ENCODE measurements at places on chromosomes 6 and 20. TPM values are rescaled to one million over a fixed set of nuclear protein-coding genes. Genes with fewer than 3 reads are reported as not detected.

Gene IFNGR1
- 54.6 TPM for total RNA-seq

Gene ZDHHC14
- total RNA-seq = 10.0 TPM

Gene TXLNB
- total RNA-seq = 0.69 TPM

Gene PRPF6
- total RNA-seq = 51.0 TPM

Gene BTNL2
- not detected for total RNA-seq

Gene TRAM2
- 49.3 TPM for total RNA-seq

Gene XKR7
- not detected for total RNA-seq

Gene MATN4
- total RNA-seq = not detected

Gene ARFGEF3
- 1.1 TPM for total RNA-seq

Gene COL9A1
- not detected for total RNA-seq

Gene MYBL2
- 8.4 TPM for total RNA-seq

Gene ENPP3
- total RNA-seq = under 0.01 TPM

Gene AGER
- total RNA-seq = 0.69 TPM

Gene MBOAT1
- total RNA-seq = 39.0 TPM

Gene CALHM5
- 0.15 TPM for total RNA-seq

Gene SPTLC3
- total RNA-seq = 4.6 TPM

Gene NHLRC1
- 4.2 TPM for total RNA-seq

Gene GNRH2
- total RNA-seq = 0.67 TPM

Gene SNX3
- total RNA-seq = 148 TPM

Gene TREM1
- total RNA-seq = not detected

Gene TRIM15
- total RNA-seq = not detected

Gene LTV1
- 20.3 TPM for total RNA-seq

Gene DXO
- total RNA-seq = 18.5 TPM

Gene ABHD16B
- not detected for total RNA-seq

Gene TULP1
- total RNA-seq = not detected

Gene EIF2S2
- total RNA-seq = 87.9 TPM

Gene C6orf62
- 123 TPM for total RNA-seq

Gene ADGRG6
- 41.0 TPM for total RNA-seq

Gene SAMD5
- total RNA-seq = 3.3 TPM

Gene RAB32
- total RNA-seq = 325 TPM

Gene C20orf144
- total RNA-seq = 0.33 TPM

Gene ADGRF1
- total RNA-seq = not detected

Gene CTAGE9
- not detected for total RNA-seq

Gene OXT
- total RNA-seq = not detected

Gene PSORS1C1
- total RNA-seq = under 0.01 TPM

Gene IL17A
- not detected for total RNA-seq

Gene POU5F1
- not detected for total RNA-seq

Gene PPP1R16B
- 0.36 TPM for total RNA-seq

Gene DOP1A
- total RNA-seq = 32.1 TPM

Gene HCK
- 0.36 TPM for total RNA-seq

Gene TFAP2B
- total RNA-seq = under 0.01 TPM

Gene UFL1
- total RNA-seq = 34.2 TPM
